ENCODE measurements at places on chromosomes 6 and 20.

DNA sequence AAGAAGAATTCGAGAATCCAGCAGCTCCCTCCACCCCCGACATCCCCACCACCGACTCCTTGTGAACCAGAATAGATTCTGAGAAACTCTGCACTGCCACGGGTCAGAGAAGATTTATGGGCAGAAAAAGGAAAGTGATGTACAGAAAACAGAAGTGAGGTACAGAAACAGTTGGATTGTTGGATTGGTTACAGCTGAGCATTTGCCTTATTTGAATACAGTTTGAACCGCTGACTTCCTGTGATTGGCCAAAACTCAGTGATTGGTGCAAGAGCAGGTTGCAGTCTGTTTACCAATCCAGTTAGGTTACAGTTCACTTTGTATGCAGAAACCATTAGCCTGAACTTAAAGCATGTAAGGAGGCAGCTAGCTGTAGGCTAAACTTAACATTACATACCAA lies 131.2 kb upstream of the HDDC2 start:
- no peak for DNase-seq

DNA sequence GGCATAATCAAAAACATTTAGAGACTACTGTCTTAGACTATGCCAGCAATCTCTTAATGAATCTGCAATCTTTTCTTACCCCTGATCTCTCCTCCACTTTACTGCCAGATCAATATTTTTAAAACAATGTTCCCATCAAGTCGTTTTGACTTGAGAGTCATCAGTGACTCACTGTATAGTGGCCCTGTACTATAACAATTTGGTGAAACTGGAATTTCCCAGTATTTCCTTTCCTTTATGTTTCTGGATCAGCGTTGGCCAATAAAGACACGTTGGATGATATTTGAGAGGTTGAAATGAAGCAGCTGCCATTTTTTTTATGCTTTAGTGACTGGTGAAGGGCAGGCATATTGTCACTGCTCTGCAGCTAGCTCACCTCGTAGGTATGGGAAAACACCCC lies 10.1 kb upstream of the SMIM13 start:
- peak; percentile 46 for DNase-seq

- DNase-seq, result no peak
Measured at GRCh38 chr6:80321011-80321410, 214.5 kb downstream of the BCKDHB start.

DNA sequence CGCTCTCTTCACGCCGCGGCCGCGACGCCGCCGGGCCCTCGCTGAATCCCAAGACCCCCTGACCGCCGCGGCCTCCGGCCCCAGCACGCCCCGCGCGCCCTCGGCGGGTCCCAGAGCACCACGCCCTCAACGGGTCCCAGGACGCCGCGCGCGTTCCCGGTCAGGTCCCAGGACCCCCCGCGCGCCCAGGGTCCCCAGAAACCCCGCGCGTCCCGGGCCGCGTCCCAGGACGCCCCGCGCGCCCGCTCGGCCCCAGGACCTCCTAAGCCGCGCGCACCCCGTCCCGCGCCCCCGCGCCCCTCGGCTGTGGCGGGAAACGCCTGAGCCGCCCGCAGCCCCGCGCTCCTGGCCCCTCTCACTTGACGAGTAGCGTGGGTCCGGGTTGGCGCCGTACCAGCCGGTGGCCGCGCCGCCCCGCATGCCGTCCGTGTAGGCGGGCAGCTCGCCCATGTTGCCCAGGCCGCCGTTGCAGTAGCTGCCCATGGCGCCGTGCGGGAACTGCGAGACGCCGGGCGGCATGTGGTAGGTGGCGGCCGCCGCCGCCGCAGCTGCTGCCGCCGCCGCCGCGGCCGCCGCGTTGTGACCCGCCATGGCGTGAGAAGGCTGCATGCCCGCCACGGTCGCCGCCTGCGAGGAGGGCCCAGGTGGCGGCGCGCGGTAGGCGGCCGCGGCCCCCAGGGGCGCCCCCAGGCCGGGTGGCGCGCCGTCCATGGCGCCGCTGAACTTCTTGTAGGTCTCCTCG lies 556 bp downstream of the NKX2-4 start:
- no peak for DNase-seq

GRCh38 chr6:4804095-4804494 lies 27.9 kb downstream of the CDYL start:
- peak; percentile 21 for DNase-seq

- DNase-seq, result peak; percentile 85
Measured at GRCh38 chr6:27867051-27867944, 44.9 kb downstream of the OR2B2 start.

- DNase-seq, result no peak
Measured at GRCh38 chr6:156391977-156392376, 385.2 kb upstream of the ARID1B start.

GRCh38 chr6:35296931-35297600 lies 552 bp upstream of the DEF6 start:
- no peak for DNase-seq

- no peak for DNase-seq
Measured at GRCh38 chr6:130037207-130037811, 18.9 kb downstream of the L3MBTL3 start.

DNA sequence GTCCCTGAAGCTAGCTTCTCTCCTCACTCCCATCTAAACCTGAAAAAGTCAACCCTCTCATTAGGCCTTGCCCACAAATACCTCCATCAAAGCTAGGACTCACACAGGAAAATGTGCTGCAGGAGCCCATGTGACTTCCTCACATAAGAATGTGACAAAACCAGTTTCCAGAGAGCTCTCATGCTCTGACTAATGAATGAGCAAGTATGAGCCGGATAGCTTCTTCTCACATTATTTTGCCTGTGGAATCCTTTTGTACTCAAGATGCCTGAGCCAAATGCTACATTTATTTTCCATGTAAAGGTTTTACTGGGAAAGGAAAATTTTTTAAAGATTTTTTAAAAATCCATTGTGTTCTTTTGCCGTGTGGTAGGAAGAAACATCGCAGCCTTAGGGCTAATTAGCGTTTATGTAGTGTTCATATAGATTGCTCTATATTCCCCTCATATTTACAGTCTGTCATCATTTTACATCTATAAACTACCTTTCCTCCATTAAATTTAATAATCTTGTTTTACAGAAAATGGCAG lies 68.6 kb upstream of the CCN6 start:
- DNase-seq, result peak; percentile 64

DNA sequence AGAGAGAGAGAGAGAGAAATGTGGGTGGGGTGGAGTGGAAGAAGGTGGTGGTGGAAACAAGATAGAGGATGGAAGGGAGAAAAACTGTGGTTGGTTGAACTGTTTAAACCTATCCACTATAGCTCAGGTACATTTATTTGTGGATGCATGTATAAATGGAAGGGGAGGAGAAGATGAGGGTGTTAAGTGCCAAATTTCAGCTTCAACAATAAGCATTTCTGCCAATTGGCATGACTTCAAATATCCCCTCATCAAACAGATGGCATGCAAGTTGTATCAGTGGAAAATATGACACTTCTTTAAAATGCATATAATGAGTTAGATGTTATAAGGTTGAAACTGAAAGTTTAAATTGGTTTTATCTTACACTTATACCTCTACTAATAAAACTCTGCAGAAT lies 216.1 kb downstream of the LMBRD1 start:
- DNase-seq, result no peak

DNA sequence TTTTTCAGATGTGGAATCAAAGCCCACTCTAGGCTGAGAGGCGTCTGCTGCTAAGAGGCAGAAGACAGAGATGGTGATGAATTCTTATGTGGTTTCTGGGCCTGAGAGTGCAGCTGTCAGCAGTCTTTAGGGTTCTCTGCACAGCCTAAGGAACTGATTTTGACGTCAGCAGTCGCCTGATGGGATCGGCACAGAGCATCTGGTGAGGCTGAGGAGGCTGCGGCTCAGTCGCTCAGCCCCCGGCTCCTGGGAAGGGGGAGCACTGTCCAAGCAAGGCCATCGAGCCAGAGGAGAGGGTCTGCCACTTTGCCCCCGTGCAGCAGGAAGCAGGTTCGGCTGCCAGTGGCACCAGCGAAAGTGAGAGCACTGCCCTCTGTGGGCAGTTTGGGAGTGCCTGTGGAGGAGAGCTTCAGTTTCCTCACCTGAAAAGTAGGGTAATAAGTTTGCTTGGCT lies 92.5 kb downstream of the TCP11 start:
- no peak for DNase-seq

DNA sequence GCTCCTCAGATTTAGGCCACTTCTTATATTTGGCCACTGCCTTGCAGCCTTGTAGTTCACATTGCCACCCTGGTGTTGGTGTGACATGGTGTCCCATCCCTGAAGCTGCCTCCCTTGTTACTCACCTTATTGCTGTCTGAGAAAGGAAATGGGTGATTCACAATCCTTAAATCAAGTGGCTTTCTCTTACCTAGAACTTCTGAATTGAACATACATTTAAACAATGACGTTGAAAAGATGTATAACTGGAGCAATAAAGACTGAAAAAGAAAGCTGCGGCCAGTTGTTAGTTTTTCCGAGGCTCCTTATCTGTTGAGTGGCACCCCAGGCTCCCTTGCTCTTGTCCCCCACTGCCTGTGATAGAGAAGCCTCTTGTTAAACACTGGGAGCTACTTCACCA lies 28.8 kb upstream of the GNRH2 start:
- DNase-seq, result no peak

DNA sequence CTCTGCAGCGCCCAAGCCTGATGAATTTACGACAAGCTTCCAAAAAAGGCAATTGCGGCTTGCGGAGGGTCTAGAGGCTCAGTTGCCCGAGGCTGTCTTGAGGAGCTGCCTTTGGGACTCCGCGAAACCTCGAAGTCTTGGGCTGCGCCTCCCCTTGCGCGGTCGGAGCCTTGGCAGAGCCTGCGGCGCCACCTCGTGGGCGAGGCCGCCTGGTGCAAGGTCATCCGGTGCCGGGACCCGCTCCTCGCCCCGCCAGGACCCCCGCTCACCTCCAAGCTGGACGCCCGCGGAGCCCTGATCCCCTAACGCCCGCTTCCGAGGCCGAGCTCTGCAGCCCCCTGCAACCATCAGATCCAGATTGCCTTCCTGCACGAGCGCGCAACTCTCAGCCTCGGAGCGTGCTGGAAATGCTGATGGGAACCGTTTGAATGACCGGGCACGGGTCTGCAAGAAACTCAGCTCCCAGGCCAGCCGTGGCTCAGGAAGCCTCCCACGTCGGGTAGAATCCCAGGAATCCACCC lies 14.9 kb upstream of the FAM210B start:
- DNase-seq, result peak; percentile 79
